ENCODE measurements at places on chromosomes 5 and 9.
A peak's percentile ranks its signal among the peaks of the same experiment; 100 is the strongest.

- no peak for DNase-seq
These were observed 343.4 kb upstream of the IRX1 start for GRCh38 chr5:3252235-3252634.

DNA sequence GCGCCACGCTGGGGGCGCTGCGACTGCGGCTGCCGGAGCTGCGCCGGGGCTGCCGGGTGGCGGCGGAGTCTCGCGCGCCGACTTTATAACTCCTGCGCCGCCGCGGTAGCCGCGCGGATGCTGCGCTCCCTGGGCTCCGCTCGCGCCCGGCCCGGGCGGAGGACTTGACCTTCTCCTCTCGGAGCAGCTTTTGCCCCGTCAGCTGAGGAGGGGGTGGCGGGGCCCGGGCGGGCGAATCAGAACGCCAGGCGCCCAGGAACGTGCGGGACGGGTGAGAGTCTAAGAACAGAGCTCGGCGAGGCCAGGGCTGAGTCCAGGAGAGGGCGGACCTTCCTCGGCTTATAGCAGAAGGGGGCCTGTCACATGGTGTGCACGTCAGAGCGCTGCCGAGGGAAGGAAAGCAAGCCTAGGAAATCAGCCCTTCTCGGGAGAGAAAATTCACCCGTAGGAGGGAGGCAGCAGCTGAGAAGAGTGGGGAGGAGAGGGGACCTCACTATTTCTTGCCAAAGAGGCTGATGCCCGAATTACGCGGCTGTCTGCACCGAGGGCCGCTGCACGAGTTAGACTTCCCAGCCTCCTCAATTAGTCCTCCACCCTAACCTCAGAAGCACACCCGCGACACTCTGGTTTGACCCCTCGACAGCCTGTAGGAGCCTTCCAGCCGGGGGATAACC is at the start of gene FOXD1:
TSS of gene FOXD1 (minus strand) at position 315 of the 674 bp plus-strand sequence. CDS start 415 bp downstream, outside the sequence.
- no peak for DNase-seq

DNA sequence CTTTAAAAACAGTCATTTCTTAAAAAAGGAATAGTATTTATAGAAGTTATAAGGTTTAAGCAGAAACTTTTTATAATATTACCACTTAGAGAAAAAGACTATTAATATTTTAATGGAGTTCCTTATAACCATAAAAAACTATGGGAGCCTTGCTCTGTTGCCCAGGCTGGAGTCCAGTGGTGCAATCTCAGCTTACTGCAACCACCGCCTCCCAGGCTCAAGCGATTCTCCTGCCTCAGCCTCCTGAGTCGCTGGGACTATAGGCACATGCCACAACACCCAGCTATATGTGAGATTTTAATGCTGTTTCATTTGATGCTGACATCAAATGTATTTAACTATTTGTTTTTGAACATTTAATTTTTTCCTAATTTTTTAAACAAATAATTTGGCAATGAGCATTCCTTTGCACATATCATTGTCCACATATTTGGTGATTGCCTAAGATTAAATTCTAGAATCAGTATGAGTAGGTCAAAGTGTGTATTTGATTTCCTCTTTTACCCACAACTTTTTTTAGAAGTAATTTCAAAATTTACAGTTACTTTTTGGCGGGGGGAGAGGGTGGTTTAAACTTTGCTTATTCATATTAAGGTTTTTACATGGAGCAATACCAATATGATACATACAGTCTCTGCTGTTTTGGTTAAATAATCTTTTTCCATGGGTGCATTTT is 235.5 kb downstream of the ARHGEF28 start:
- DNase-seq, result no peak

DNA sequence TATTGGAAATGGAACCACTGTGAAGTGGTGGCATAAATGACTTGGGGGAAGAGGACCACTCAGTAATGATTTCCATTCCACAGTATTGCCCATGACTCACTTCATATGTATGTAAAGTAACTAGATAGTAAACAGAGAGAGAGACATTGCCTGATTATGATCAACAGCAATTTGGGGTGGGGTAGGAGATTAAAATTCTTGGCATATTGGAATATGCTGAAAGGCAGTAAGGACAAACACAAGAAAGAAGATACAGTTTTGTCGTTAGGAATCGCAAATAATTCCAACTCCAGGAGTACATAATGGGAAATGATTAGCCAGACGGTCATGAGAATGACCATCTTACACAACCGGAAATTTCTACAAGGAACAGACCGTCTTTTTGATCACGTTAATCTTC is 1.5 kb upstream of the HMGCS1 start:
- DNase-seq, result no peak

DNA sequence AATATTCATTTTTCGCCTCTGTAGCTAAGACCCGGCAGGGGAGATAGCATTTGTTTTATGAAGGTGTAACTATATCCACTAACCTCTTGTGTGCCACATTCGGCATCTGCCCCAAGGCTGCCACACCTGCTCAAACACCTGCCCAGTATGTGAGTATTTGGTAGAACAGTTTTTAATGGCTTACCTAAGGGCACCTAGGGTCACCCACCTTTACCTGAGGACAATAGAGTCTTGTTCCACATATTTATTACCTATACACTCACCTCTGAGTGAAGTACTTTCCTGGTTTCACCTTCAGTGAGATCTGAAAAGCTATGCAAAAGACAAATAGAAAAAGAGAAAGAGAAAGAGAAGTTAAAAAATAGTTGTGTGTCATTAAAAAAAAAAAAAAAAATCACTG is 68.0 kb upstream of the PIP5K1B start:
- no peak for DNase-seq

DNA sequence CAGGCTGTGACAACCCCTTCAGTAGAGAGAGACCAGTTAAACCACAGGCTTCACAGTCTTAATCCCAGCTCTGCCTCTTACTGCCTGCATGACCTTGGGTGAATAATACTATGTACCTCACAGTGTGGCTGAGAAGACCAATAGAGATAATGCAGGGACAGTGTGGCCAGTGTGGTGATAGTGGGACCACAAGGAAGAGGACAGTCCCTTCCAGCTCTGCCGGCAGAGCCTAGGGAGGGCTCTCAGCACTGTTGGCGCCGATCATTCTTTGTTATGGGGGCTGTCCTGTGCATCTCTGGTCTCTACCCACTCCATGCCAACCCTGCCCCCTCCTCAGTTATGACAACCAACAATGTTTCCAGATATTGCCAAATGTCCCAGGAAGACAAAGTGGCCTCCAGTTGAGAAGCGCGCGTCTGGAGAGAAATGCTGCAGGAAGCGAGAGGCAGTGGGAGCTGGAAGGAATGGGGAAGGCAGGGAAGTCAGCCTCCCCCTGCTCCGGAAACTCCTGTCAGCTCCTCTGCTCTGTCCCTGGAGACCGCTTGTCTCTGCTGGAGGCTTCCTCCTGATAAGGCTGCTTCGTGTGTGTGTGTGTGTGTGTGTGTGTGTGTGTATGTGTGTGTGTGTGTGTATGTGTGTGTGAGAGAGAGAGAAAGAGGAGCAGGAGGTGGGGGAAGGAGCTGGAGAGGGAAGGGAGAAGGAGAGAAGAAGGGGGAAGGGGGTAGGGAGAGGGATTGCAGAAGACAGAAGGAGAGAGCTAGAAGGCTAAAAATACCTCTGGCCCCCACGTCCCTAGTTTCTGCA is 31.8 kb upstream of the FABP6 start:
- no peak for DNase-seq

- no peak for DNase-seq
These were observed 581.7 kb upstream of the RIOK2 start for GRCh38 chr5:97764700-97765099.

GRCh38 chr5:55232271-55232984 is 980 bp downstream of the CCNO start:
- DNase-seq, result no peak

- no peak for DNase-seq
These were observed 54.9 kb downstream of the SLC44A1 start for GRCh38 chr9:105299190-105299854.

DNA sequence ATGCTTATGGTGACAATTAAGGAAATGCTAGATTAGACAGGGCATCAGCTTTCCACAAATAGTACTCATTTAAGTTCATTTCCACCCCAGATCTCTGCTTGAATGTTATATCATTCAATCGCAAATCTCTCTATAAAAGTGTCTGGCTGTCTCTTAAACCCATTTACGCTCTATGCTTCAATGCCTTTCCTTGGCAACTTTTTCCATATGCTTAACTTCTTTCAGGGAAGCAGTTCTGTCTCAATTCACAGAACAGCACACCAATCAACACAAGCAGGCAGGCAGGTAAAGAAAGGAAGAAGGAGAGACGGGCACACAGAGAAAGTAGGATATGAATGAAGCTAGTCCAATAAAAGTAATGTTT is 243.1 kb downstream of the DENND1A start:
- DNase-seq, result no peak

DNA sequence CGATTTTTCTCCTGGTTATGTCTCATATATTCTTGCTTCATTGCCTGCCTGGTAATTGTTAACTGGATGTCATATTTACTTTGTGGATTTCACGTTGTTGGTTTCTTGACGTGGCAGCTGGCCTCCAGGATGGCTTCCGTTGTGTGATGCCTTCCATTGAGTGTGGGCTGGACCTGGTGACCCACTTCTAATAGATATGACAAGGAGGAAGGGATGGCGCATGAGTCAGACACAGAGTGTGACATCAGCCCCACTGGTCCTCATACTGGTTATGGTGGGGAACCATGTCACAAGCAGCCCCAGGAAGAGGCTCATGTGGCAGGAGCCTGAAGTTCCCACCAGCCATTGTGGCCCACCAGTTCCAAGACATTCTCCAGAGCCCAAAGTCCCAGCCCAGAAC is 6.4 kb upstream of the PAEP start:
- no peak for DNase-seq

DNA sequence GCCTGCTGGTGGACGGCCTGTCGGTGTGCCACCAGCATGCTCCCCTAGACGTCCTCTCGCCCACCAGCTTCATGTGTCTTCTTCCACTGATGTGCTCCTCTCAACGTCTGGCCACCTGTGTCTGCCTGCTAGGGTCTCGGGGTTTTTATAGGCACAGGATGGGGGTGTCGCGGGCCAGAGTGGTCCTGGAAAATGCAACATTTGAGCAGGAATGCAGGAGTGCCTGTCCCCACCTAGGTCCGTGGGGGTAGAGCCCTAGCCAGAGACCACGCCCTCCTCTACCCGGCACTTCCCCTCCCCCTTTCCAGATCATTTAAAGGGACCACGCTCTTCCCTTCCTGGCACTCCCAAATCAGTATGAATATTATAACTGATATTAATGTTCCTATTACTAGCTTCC is 48.0 kb upstream of the OSMR start:
- no peak for DNase-seq

GRCh38 chr9:98380065-98380681 is 124.7 kb upstream of the TBC1D2 start:
- no peak for DNase-seq

DNA sequence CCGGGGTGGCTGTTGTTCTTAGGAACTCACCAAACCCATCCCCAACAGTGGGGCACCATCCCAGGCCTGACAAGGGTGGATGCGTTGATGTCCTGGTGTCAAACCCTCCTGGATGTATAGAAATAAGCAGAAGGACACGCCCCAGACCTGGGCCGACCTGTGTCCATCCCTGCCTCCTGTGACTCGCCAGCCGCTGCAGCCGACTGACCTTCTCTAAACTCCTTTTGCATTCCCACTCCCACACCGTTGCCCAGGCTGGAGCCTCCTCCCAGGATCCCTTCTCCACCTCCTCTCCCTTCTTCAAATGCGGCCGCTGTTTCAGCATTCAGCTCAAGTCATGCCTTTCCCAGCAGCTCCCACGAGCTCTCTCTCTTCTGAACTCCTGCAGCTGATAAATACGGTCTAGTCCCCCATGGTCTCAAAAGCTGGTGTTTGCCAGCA is 213.2 kb upstream of the IER5L start:
- no peak for DNase-seq

DNA sequence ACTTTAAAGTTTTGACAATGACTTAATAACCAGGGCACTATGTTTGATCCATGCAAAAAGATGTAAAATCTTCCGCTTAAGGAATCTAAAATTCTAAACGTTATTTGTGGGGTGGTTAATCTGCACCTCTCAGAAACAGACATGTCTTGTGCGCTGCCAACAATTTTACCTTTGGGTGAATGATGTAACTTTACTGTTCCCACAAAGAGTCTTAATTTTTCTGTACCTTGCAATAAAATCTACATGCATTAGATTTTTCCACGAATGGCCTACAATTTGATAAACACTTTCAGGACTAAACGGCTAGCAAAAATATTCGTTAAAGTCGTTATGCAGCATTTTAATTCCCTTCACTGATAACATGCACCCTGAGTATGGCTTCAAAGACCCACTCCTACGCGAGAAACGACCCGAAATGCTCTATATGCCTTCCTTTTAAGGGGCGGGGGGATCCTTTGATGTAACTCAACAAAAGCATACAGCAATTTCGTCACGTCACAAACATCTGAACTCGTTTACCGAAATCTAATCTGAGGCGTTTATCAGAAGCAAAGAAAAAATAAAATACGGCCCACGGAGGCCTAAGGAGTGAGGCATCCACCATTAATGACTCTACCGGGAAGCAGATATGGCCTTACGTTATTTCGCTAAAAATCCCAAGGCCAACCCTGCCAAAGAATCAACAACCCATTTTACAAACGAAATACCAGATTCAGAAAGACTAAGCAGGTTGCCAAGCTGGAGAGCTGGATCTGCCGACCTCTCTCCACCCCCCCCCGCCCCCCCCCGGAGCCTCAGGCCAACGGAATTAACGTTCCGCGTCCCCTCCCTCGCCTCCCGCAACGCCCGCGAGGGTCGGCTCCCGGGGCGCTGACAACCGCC is 621 bp downstream of the AK6 start:
- DNase-seq, result peak; percentile 21

GRCh38 chr5:148364343-148364742 is 19.4 kb upstream of the FBXO38 start:
- no peak for DNase-seq

- no peak for DNase-seq
These were observed 71.3 kb downstream of the LHFPL2 start for GRCh38 chr5:78577071-78577807.

- DNase-seq, result no peak
These were observed 161.5 kb upstream of the NR4A3 start for GRCh38 chr9:99660191-99660636.

DNA sequence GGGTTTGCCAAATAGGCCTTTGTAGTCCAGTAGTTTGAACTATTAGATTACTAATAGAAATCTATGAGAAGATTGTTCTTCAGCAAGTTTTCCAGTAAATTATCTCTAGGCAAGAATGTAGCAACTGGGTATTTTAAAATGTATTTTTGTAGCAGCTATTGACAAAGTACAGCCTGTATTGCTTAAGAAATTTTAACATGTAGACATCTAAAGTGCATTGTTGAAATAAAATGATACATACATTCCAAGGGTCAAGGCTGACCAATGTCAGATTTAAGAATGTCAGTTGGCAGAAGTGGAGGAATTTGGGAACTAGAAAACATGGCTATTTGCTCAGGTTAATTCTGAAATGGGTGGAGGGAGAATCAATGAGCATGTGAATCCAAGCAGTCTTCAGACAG is 57.5 kb upstream of the ZSWIM6 start:
- DNase-seq, result no peak

Data from left renal pelvis (tissue), 4 donors.